ENCODE measurements at places on chromosomes 2 and 18.

GRCh38 chr2:151491496-151491895 is 81.8 kb downstream of the RIF1 start:
- DNase-seq: no peak

DNA sequence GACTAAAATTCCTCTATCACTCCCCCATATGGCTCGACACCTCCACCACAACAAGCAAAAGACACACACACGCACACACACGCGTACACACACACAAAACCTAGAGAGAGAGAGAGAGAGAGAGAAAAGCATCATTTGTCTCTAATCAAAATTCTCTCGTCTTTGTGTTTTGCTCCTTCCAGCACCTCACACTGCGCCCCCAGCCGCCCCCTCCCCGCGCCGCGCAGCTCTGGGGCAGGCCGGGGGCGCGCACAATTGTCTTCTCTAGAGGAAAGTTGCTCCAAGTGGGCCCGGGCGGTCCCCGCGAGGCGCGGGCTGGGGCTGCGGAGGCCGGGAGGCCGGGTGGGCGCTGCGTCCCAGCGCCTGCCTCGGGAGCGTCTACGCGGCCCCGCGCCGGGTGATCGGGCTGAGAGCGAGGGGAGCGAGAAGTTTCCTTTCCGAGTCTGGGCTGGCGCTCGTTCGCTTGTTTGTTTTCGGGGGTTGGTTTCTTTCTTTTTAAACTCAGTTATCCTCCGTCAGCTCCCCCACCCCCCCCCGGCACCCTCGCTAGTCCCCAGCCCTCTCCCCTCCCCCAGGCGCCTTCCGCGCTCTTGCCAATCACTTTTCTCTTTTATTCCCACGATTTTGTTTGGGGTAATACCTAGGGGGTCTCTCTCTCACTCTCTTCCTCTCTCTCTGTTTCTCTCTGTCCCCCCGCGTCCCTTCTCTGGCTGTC is 4.1 kb downstream of the ZEB2 start:
- peak; percentile 18 for DNase-seq

GRCh38 chr2:222319586-222320435 is 21.0 kb upstream of the PAX3 start:
- DNase-seq: no peak

DNA sequence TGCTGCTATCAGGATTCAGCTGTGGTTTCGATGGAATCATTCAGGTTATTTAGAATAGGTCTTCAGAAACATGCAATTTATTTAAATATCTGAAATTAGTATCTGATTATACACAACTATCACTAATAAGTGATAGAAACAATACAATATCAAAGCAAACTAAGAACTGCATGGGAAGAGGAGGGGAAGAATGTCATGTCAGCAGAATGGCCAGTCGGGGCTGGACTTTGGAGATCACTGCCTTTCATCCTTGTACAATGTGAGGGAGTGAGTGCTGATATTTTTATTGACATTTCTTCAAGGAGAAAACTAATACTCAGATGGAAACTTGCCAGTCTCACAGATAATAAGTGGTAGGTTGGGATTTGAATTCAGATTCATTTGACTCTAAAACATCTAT is 224.0 kb upstream of the LINC00305 start:
- DNase-seq: no peak

DNA sequence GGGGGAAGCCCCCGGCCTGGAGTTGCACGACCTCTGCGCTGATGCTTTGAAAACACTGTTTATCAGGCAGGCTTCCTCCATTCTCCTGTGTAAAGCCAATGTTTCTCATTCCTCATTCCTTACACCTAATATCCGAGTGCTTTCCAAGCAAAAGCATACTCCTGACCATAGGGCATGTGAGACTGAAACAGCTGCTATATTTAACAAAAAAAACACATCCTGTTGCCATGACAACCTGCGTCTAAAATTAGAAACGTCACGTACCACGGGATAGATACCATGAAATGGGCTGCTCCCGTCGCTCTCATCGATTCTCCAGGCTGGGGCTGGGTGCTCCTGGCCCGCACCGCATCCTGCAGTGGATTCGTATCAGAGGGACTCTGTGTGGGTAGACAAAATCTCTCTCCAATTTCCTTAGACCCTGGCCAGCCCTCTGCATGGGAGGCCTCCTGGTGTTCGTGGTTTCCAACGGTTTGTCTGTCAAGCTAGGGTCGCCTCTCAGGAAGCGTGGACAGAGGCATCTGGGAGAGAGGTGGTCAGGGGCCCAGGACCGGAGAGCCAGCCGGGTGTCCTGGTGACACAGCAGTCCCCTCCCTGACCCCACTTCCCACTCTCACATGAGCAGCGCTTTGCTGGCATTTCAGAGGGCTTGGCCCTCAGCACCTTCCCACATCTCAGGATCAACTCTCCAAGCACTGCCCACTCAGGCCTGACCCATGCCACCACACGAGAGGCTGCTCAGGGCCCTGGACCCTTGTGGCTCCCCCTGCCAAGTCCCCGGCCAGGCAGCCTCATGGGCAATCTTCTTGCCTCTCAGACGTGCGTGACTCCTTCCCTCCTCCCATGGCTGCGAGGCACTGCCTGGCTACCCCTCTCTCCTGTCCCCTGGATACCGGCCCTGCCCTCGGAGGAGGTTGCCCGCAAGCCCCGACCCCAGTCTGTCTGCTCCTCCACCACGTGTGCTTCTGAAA is 268.1 kb downstream of the NDUFA10 start:
- no peak for DNase-seq

DNA sequence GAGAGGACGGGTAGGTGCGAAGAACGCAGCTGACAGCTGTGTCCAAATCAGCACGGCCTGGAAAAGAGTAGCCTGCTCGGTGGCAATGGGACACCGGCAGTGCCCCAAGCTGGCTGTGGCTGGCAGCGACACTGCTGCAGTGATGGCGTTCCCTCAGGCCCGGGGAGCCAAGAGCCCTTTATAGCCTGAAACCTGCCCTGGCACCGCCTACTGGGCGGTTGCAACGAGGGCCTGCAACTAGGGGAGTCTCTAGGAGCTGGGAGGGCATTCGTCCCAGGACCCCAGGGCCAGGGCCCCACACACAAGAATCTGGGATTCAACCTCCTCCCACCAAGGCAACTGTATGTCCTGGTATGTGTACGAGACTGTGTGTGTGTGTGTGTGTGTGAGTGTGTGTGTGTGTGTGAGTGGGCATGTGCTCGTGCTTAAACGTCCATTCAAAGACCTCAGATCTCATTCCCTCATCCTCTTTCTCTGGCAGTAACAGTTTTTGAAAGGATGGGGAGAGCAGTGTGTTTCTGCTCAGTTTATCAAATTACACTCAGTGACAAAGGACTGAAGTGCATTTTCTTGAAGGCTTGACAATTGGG is 6.8 kb upstream of the CYP26B1 start:
- DNase-seq: no peak

GRCh38 chr2:232901736-232902578 is 31.9 kb downstream of the SNORC start:
- peak; percentile 74 for DNase-seq

DNA sequence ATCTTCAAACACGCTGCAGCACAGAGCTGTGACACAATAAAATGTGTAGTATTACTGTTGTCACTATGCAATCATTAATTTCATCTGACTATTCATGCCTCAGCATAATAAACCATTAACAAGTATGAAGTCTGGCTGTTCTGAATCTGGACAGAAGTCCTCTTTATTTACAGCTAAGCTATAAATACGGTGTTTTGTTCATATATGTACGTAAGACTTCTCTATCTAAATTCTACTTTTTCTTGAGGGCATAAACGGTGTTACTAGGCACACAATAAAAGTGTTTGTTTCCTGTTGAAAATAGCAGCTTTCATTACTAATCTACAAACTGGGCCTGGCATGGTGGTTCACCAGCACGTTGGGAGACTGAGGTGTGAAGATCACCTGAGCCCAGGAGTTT is 443.8 kb downstream of the NCKAP5 start:
- no peak for DNase-seq

DNA sequence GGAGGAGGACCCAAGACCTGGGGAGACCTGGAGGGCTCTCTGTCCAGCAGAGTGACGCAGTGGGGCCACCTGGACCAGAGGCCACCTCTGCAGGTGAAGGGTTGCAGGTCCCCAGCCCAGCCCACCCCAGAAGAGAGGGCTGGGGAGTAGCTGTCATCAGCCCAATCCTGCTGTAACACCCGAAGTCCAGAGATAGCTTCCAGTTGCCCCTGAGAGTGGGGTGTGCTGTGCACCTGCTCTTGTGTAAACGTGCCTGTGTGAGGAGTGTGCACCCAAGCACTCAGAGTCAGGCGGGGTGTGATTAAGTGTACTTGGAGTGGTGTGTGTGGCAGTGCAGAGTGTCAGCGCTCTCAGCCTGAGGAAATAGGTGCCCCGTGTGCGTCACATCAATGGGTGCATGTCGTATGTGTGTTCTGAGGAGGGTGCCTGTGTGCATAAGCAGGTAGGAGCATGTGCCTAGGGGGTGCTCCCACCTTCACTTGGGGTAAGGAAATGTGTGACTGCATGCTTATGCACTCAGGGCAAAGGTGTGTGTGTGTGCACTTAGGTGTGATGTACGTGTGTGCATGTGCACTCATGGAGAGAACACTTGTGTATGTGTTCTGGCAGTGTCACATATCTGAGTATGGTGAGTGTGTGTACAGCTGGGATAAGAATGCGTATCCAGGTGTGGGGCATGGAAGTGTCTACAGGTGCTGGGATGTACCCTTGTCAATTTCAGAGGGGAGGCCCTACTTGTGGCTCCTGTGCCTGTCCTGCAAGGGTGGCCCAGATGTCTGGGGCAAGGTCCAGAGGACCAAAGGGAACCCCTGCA is 672 bp downstream of the ATP6V1B1 start:
- no peak for DNase-seq

GRCh38 chr2:181626671-181627070 is 30.2 kb downstream of the CERKL start:
- DNase-seq: no peak

- no peak for DNase-seq
Observed at GRCh38 chr2:237283131-237283928, 130.6 kb downstream of the COL6A3 start.

DNA sequence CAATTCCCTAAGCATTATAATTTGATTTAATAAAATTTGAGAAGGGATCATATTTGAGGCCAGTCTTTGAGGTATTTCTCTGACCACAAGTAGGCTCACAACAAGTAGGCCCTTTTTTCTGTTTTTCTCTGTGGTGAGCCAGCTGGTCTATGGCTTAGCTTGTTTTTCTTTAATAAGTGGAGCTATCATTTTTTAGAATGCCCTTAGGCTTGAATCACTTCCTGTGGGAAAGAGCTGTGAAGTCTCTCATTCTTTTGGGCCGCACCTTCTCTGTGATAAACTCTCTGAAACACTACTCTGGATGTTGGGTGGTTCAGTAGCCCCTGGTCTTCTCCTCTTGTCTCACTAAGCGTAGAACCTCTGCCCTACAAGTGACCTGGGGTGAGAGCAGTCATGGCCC is 235.9 kb downstream of the SUCLG1 start:
- no peak for DNase-seq

GRCh38 chr2:101306410-101306809 is 2.1 kb downstream of the RNF149 start:
- DNase-seq: peak; percentile 10

GRCh38 chr2:8148260-8149006 is 533.4 kb upstream of the ID2 start:
- DNase-seq: no peak

- no peak for DNase-seq
Observed at GRCh38 chr2:18403921-18404522, 156.4 kb downstream of the RDH14 start.

GRCh38 chr18:23107718-23108117 is 27.6 kb upstream of the CABLES1 start:
- no peak for DNase-seq

GRCh38 chr2:3177891-3178577 is 199.6 kb downstream of the EIPR1 start:
- DNase-seq: no peak

DNA sequence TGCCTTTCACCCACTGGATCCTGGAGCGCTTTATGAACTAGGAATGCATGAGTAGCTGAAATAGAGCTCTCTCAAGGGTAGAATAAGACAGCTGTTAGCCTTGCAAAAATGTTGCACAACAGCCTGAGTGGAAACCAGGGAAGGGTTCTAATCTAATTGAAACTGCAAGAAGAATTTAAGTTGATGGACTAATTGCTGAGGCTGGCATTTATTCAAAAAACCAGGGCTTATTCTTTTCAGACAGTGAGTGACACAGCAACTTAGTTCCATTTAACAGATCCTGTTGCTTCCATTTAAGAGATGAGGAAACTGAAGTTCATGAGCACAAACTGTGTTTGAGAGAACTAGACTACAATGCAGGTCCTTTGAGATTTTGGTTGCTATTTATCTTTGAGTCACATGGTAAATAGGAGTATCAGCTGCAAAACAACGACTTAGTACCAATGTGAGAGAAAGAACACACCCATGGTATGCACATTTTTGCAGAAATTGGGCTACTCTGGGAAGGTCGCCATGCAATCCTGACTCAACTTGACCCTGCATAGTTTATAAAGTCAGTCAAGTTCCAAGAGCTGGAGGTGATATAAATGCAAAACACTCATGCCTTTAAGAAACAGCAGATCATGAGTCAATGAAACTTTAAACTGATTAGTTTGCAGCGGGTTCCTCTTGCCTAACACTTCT is 76.4 kb upstream of the PARD3B start:
- DNase-seq: no peak

DNA sequence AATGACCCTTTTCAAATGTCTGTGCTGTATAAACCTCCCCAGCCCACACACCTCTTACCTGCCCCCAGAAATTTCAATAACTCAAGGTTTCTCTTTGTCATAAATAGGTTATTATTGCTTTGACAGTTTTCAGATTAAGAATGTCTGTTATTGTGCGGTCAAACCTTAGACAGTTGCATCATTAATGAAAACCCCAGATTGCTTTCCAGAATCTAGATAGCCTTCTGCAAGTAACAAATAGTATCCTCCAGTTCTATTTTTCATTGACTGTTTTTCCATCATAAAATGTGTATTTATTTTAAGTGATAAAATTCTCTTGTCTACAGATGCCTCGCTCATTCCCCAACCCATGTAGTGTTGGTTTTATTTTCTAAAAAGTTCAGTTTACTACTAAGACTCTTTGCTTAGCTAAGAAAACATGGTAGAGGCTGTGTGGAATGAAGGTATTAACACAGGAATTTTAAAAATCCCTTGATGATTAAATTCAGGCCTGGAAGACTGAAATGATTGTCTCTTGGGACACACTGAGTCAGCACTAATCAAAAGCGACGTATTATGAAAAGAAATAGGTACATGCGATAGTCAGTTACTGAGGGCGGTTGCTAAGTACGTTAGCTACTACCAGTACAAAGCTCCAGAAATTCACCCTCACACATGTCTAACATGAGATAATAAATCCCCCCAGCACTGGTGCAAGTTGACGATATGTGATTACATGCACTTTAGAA is 38.4 kb upstream of the ITGAV start:
- no peak for DNase-seq

- DNase-seq: peak; percentile 37
Observed at GRCh38 chr2:88090446-88091283, 23.0 kb downstream of the SMYD1 start.

GRCh38 chr18:53944721-53945120 is 279.7 kb downstream of the MBD2 start:
- DNase-seq: no peak

DNA sequence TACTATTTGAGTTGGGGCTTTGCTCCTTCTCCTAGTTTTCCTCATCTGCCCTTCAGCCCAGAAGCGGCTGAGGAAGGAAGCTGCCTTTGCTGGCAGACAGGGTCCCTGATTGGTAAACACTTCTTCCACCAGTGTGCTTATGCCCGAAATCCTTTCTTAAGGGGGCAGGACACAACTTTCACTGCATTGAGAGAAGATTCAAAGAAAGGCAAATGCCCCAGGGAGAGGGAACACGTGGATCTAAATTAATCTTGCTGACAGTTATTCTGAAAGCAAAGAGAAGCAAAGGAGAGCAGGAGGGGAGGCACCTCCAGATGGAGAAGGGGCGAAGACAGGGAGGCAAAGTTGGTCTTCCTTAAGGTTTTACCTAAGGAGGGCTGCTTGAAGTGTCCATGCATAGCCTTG is 92.1 kb upstream of the EFEMP1 start:
- DNase-seq: no peak

Data from stimulated activated CD4-positive, alpha-beta T cell treated with anti-CD3 and anti-CD28 coated beads, Interleukin-1b, Interleukin-23, amount 100 ng/mL, for 48 hours (primary cell).